Right ventricle myocardium superior (tissue), 1 donor: ENCODE measurements at places on chromosomes 16 and 17.

DNA sequence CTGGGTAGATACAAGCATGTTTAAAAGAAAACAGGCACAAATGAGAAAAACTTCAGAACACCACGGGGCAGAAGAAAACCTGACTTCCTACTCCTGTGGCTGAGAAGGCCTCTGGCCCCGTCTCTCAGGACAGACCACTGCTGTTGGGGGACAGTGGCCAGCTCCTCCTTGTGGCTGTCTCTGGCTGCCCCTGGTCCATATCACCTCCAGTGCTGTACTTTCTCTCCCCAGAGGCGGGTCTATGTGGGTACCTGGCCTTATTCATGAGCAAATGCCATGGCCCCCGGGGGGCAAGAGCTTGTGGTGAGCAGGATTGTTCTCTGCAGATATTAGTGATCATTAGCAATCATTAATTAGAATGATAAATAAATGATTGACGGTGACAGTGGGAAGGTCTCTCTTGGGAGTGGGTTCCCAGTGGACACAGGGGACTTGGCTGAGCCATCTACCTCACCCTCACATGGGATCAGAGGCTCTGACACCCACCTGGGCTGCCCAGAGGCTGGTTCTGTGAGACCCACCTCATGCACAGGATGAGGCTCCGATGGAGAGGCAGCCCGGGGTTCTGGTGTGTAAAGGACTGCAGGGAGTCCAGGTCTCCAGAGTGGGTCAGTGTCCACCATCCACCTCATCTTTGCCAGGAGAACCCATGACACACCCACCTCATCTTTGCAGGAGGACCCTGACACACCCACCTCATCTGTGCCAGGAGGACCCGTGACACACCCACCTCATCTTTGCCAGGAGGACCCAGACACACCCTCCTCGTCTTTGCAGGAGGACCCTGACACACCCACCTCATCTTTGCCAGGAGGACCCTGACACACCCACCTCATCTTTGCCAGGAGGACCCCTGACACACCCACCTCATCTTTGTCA lies 30.6 kb upstream of the CBFA2T3 start:
- DNase-seq: peak; percentile 20

DNA sequence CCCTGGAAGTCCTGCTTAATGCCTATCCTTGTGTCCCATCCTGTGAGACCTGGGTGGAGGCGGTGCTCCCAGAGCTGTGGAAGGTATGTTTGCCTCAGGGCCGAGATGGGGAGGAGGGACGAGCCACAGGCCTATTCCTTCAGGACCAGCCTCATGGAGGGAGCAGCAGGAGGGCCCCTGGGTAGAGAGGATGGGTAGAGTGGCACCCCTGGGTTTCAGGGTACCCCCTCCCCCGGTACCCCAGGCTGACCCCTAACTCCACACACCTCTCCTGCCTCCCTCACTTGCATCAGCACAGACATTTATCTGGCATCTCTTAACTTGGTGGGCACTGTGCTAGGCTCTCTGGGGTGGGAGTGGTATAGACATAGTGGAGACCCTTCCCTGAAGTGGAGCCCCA lies 7.1 kb downstream of the ASB16 start:
- DNase-seq: no peak

DNA sequence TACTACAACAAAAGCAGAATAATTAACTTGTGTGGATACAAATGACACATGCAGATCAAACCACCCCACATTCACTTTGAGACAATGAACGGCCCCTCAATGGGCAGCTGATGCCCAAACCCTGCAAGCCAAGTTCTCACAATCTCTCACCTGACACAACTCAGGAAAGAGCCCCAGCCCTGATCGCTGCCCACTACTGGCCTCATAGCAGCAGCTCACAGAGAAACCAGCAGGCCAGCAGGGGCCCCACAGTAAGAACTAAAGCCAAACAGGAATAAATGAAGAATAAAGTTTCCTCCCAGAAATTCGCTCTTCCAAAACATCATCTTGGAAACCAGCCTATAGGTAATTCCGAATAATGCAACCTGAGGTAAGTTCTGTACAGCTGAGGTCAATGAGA lies 7.7 kb downstream of the AKTIP start:
- no peak for DNase-seq

- DNase-seq: no peak
Observed at GRCh38 chr17:48004983-48005382, 32.6 kb downstream of the COPZ2 start.

- DNase-seq: peak; percentile 53
Observed at GRCh38 chr17:46943501-46944393, 20.8 kb downstream of the GOSR2 start.

GRCh38 chr16:88672776-88673175 lies 9.9 kb upstream of the MVD start:
- DNase-seq: no peak

DNA sequence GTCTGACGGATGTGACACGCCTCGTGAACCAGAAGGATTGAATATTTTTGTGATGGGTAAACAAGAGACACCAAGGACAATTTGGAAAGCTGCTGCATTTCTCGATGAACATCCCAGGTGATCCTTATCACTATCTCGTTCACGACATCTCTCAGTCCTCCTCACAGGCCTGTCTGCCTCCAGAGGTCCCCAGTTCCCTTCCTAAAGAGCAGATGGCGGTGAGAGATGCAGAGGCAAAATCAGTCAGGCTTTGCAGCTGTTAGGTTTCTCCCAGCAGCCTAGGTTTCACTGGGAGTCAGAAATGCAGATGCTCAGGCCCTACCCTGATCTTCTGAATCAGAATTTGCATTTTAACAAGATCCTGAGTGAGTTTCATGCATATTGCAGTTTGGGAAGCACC lies 23.6 kb downstream of the SCPEP1 start:
- DNase-seq: no peak

GRCh38 chr16:13453325-13453724 lies 466.6 kb upstream of the ERCC4 start:
- DNase-seq: no peak

- no peak for DNase-seq
Observed at GRCh38 chr16:67710607-67711006, 8.5 kb downstream of the GFOD2 start.

GRCh38 chr16:73315645-73316044 lies 267.7 kb upstream of the ZFHX3 start:
- DNase-seq: no peak

DNA sequence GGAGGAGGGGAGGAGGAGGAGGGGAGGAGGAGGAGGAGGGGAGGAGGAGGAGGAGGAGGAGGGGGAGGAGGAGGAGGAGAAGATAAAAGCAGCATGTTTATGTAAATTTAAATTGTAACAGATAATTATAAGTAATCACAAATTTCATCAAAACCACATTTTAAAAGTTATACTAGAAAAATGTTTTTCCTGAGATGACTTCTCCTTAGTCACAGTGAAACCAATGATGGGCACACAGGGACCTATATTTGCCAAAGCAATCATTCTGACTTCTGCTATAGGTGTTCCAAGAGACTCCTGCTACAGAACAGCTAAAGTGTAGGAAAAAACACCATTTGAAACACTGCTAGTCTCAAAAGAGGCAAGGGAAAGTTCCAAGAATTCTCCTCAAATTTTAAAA lies 66.4 kb downstream of the CEP95 start:
- no peak for DNase-seq

DNA sequence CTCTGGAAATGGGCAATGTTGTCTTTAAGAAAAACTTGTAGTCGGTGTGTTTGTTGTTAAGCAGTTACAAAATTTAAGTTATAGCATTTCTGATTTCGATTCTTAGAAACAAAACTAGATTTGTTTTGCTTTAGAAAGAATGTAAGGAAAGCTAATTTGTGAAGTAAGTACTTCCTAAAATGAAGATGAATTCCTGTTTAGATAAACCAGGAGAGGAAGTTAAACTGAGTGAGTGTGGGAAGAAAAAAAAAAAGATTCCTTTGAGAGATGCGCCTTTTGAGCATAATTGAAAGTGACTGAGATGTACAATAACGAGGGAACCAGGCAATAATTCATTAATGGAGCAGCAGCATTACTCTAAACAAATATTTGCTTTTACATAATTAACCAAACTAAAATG lies 52.4 kb upstream of the ALOX12 start:
- no peak for DNase-seq

DNA sequence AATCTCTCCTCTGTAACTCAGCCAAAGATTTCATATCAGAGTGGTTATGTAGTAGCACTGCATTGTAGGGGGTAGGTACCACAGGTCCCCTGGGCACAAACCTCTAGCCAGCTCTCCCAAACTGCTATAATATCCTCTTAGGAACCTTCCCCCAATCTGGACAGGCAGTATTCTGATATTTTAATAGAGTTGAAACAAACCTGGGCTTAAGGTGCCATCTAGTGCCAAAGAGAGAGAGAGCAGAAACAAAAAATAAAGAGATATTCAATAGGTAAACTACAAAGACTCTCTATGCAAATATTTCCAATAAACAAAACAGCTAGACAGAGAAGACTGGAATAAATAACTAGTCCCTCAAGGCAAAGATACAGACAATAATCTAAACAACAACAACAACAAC lies 1070.0 kb downstream of the CDH11 start:
- no peak for DNase-seq

DNA sequence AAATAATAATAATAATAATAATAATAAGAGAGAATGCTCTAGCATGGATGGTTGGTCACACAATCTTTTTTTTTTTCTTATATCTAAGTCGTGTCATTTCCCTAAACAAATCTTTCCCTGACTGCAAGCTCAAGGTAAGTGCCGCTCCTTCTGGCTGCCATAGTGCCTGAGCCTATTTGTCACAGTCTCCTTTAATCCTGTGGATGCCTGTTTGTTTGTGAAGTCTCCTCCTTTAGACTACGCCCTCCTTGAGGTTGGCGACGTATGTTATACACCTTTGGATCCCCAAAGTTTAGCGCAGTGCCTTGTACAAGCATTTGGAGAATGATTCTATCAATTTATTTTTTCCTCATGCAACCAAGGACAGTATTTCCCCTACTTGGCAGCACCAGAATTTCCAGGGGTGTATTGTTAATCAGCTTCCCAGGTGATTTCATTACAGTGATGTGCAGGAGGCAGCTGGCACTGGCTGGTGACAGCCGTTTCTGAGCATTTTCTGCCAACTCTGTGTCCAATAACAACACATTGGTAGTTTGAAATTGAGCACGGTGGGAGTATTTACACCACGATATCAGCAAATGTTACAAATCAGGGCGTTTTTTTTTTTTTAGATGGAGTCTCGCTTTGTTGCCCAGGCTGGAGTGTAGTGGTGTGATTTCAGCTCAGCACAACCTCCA lies 26.6 kb downstream of the TMEM238L start:
- no peak for DNase-seq

DNA sequence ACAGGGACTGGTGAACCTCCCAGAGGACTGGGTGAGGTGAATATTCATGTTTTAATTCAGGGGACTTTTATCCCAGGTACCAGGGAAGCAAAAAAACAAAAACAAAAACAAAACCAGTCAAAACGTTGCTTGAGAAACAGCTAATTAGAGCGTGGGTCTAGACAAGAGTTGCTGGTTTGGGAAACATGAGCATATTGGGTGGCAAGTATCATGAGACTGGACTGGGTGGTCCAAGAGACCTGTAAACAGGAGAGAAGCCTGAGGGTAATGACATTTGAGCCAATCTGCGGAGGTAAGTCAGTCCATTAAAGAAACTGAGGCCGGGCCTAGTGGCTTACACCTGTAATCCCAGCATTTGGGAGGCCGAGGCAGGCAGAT lies 11.5 kb upstream of the BPTF start:
- no peak for DNase-seq

DNA sequence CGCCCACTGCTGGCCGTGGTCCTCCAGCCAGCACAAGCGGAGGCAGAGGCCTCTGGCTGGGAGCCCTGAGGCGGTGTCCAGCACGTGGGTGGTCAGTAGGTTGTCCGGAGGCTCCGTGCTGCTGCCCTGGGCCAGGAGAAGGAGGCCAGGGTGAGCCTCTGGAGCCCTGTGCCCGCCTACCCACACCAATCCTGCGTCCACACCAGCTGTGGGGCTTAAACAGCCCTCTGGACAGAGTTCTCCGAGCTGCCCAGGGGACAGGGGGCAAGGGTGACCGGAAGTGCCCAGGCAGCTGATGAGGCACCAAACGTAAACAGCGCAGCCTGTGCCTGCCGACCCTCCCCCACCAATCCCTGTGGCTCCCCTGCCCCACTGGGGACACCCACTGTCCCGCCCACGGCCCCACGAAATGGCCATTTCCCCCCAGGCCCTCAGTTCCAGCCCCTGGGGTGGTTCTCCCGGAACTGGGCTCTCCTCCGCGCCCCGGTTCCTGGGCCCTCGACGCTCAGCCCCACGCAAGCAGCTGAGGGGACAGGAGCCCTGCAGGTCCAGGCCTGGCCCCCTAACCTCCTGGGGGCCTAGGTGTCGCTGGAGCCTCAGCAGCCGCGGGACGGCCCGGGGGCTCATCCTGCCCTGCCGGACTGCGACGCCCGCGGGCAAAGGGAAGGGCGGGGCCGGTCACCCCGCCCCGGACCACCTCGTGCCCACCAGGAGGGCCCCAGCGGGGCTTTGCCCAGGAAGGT lies 27.9 kb upstream of the DBNDD1 start:
- peak; percentile 78 for DNase-seq

DNA sequence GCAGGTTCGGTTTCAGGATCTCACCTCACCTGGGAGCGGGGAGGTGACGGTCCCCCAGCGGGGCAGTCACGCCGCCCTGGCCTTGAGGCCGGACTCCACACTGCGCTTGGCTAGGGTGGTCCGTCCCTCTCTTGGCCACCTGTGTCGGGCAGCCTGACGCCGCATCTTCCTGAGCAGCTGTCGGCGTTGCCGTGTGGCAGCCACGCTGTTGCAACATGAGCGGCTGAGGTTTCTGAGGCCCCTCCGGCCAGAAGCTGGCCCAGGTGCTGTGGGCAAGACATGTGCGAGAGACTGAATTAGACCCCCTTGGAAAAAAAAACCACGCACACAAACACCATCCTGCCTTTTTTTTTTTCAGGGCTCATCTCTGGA lies 49.2 kb downstream of the IRF8 start:
- DNase-seq: no peak

- DNase-seq: no peak
Observed at GRCh38 chr16:58488531-58488930, 11.4 kb upstream of the NDRG4 start.

GRCh38 chr17:82767041-82767754 lies 15.3 kb downstream of the TBCD start:
- peak; percentile 35 for DNase-seq

GRCh38 chr17:10171581-10171981 lies 26.8 kb downstream of the GAS7 start:
- DNase-seq: no peak

- DNase-seq: no peak
Observed at GRCh38 chr16:85491058-85491771, 121.9 kb upstream of the GSE1 start.

GRCh38 chr17:7123844-7124243 lies 9.2 kb upstream of the ASGR2 start:
- DNase-seq: no peak
